GDM1 (cell line): ENCODE measurements at places on chromosomes 4 and X.

DNA sequence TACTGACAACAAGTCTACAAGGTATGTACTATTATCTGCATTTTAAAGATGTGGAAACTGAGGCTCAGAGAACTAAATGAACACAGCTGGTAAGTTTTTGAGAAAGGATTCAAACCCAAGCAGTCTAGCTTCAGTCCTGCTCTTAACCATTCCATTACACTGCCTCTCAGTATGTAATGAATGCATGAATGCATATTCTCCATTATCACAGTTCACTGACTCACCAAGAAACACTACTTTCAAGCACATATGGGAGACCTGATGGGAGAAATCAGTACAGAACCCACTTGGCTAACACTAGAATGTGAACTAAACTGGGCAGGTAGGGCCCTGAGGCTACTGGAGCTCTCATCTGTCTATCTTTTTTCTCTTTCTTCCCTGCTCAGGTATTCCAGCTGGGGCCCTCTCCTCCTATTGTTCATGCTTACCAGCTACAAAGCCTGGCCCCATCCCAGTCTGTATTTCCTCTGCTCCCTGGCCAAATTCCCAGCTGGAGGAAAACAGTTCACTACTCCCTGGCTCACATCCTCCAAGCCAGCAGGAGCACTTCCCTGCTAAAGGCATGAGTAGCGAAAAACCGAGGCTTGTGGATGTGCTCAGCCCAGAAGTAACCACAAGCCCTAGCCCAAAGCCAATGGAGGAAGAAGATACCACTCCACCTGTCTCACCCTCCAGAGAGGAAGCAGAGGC is 178.2 kb upstream of the ARHGEF9 start:
- no peak for DNase-seq

DNA sequence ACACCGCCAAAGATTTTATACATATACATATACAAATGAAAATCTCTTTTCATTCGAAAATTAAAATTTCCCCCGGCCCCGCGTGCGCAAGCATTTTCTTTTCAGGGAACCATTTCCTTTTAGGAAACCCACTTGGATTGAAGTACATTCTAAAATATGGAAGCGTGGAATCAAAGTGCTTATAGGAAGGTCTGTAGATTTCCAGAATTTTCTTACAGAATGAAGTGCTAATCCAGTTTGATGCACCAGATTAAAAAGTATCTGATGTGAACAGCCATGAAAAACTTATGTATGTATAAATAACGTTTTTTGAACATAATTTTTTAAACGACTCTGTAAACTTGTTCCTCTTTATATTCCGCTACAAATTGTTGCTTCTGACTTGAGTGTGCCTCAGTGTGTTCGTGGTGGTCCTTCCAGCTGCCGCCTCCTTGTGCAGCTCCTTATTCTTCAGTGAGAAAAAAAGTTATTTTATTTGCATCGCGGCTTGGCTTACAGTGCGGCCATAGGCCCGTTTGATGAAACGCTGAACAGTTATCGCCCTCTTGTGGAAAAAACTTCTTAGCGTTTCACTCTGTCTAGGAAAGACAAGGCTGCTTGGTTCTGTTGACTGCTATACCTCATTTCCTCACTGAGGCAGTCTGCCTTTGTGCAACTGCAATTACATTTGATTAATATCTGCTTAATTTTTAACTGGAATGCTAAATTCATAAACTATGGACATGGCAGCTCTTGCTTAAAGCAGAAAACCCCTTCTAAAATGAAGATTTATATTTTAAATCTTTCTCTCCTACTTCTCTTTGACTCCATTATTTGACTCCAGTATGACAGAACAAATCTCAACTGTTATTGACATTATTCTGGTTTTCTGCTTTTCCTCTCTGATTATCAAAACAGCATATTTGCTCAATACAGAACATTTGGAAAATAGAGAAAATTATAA is 4.7 kb upstream of the NKX6-1 start:
- DNase-seq = peak; percentile 31

- DNase-seq = no peak
Observed at GRCh38 chr4:4328840-4329239, 38.8 kb downstream of the ZBTB49 start.

GRCh38 chr4:86977621-86978184 is 42.9 kb downstream of the AFF1 start:
- no peak for DNase-seq

GRCh38 chr4:30399476-30399875 is 320.7 kb upstream of the PCDH7 start:
- no peak for DNase-seq

DNA sequence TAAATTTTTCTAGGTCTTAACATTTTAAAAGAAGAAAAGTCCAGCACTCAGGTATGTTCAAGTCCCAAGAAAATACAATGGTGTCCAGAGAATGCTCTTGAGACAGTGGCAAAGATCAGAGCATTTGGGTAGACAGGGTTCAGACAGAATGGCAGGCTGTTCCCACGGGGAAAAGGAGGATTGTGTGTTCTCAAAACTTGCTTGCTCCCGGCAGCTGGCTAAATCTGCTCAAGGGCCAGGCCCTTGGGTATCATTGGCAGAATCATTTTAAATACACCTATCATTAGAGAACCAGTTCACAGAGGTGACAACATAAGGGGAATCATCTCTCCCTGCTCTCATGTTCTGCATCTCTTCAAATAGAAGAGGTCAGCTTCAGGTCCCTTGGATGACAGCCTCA is 456.3 kb downstream of the DTHD1 start:
- DNase-seq = no peak

GRCh38 chr4:28639747-28640146 is 1779.1 kb downstream of the STIM2 start:
- DNase-seq = no peak

GRCh38 chr4:39312816-39313215 is 53.3 kb downstream of the RFC1 start:
- DNase-seq = no peak

DNA sequence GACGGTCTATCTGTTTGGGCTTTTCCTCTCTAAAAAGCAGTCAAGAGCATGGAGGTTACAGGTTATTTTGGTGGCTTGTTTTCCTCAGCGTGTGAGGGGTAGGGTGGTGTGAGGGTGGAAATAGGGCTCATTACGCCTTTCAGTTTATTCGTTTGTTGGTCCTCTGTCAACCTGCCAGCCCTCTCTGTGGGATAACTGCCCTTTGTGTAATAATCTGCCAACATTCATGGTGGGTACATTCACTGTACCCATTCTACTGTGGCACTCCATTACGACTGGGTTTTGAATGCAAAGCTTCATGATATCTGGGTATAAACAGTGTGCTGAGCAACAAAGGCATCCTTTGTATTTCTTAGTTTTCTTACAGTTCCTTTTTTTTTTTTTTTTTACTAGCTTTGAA is 136.4 kb downstream of the ADGRL3 start:
- no peak for DNase-seq

GRCh38 chrX:121010218-121010617 is 24.7 kb upstream of the CT47A1 start:
- no peak for DNase-seq

DNA sequence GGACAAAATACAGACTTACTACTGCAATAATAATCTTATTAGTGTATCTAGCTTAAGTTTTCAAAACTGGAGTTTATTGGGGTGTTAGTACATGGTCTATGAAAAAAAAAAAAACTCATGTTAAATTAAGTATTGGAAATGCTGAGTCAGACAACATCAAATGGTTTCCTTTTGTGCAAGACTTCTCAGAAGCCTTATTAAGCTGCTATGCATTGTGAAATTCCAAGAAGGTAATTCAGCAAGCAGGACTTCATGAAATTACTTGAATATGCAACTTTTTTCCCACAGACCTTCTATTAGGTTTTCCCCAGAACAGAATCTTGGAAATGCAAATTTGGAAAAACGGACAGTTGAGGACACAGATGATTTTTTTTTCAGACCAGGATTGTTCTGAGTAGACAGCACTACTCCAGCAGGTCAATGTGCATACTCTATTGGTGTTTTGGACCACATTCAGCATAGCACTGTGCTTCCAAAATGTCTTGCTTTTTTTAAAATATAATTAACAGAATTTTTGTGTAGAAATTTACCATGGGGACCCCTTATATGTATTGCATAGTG is 568.8 kb upstream of the TENM3 start:
- DNase-seq = no peak

- DNase-seq = no peak
Observed at GRCh38 chrX:65706041-65706828, 38.8 kb downstream of the MSN start.

GRCh38 chr4:152696764-152697261 is 17.0 kb upstream of the TMEM154 start:
- no peak for DNase-seq

GRCh38 chrX:55135171-55135570 is 46.4 kb downstream of the PAGE2 start:
- DNase-seq = no peak

- DNase-seq = no peak
Observed at GRCh38 chrX:120549483-120550452, 11.0 kb downstream of the CUL4B start.

DNA sequence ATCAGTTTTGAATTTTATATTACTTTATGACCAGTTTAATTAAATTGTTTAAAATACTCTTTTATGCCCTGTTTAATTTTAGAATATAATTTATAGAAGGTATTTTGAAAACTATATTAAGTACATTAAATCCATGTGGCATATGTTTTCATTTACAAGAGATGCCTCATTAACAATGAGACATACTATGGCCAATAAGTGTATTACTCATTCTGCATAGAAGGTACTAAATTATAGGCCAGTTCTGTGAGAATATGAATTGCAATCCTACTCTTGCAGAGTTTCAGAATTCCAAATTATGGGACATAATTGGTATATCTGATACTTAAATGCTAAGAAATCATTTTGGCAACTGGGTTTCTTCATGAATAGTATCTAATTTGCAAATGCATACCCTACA is 951.1 kb downstream of the FAT4 start:
- no peak for DNase-seq

- no peak for DNase-seq
Observed at GRCh38 chr4:45803994-45804393, 319.9 kb downstream of the GABRG1 start.

GRCh38 chrX:153583433-153583832 is 15.5 kb downstream of the CCNQ start:
- DNase-seq = no peak

DNA sequence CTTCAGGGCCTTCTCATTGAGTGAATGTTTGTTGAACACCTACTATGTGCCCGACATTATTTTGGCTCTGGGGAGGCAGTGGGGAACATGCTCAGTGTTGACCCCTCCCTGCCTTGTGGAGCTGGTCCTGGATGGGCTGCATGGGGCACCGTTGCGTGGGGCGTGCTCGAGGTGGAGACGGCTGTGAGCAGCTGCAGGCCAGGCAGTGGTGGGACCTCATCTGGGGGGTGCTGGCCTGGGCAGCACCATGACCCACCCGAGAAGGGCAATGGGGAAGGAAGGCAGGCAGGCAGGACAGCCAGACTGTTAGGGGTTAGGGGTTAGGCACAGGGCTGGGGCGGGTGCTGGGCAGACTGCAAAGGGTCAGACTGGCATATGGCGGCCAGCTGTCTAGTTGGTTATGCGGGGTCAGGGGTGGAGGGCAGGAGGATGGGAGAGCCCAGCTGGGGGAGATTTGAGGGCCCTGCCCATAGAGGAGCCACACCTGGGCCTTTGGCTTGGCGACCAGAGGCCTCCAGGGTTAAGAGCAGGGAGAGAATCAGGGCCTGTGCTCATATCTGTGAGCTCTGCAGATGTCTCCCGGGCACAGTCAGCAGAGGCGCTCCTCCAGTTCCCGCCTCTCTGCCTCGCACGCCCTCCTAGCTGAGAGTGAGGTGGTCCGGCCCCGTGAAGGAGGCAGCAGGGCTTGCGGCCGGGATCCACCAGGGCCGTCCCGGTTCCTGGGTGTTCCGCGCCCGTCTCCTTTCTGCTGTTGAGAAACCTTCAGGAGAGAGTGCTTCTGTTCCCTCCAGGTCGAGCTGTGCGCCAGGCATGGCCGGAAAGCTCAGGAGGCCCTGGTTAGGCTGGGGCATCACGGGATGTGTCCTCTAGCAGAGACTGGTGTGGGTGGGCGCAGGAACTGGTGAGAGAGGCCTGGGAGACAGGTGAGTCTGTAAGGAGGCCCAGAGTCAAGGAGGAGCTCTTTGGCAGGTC is 73.3 kb downstream of the RGS12 start:
- no peak for DNase-seq

GRCh38 chrX:78104447-78105176 is 564 bp downstream of the PGK1 start:
- DNase-seq = no peak

GRCh38 chrX:112058766-112059165 is 23.8 kb downstream of the TRPC5 start:
- no peak for DNase-seq

GRCh38 chr4:77021614-77022089 is 54.1 kb downstream of the CCNI start:
- DNase-seq = no peak
